NCI-H510A treated with DMSO at 0.1 percent for 48 hours (cell line): ENCODE measurements at places on chromosomes 6 and 20.
A peak's percentile ranks its signal among the peaks of the same experiment; 100 is the strongest.

- DNase-seq: no peak
Measured at GRCh38 chr6:110662490-110663211, 152.6 kb downstream of the CDK19 start.

- DNase-seq: no peak
Measured at GRCh38 chr6:40517654-40518053, 69.5 kb downstream of the LRFN2 start.

- peak; percentile 6 for DNase-seq
Measured at GRCh38 chr6:135280375-135281136, 99.4 kb downstream of the MYB start.

DNA sequence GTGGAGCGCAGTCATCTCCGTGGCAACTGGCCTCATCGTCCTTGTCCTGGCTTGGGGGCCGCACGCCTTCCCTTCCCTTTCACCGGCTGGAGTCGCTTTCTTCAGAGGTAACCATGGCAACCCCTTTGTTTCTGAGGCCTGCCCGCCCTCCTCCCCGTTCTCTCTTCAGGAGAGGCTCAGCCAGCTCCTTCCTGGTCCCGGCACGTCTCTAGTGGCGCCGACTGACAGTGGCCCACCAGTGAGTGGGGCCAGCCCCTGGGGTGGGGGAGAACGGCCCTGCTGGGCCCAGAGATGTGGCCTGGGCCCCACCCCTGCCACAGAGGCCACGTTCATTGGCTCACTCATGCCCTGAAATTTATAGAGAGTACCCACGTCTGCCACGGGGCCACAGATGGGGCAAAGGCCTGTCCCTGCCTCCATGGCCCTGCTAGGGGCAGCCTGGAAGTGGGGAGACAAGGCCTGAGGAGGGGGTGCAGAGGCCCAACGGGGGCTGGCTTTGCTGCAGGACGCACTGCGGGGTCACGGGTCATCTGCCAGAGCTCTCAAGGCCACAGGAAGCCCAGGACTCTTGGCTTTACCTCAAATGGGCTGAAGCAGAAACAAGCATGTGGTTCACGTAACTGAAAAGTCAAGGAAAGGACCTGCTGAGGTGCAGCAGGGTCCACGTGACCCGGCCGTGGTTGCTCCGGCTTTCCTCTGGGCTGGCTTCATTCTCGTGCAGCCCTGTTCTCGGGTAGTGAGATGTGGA lies 1.4 kb upstream of the OSBPL2 start:
- no peak for DNase-seq

DNA sequence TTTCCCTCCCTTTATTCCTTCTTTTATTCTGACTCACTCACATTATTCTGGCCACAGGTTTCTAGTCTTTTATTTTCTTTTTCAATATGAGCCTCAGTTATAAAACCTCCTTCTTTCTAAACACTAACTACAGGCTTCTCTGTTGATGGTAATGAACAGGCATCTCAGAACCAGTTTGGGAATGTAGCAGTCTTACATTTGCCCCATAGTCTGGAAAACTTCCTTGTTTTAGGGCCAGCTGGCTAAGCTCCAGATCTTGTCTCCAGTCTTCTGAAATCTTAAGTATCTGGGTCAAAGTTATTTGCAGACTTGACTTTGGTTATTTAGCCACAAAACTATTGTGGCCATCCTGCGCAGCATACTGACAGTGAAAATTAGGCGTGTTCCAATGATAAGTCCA lies 97.0 kb upstream of the MAN1A1 start:
- DNase-seq: no peak

DNA sequence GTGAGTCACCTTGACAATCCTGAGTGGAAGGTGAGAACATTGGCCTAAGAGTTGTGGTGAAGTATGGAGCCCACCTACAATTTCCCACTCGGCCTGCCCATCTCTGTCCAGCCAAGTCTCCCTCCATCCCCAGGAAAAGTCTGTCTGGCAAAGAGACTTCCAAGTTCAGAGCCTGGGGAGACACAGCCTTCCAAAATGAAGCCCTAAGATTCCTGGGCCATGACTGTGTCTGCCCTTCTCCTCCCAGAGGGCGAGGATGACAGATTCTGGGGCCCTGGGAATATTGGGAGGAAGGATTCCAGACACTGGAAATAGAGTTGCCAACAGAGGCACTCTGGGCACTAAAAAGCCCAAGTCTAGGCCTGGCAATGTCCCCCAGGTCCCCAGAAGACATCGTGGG lies 176.8 kb downstream of the NFATC2 start:
- no peak for DNase-seq

- DNase-seq: no peak
Measured at GRCh38 chr6:106181664-106182418, 95.7 kb downstream of the PRDM1 start.

DNA sequence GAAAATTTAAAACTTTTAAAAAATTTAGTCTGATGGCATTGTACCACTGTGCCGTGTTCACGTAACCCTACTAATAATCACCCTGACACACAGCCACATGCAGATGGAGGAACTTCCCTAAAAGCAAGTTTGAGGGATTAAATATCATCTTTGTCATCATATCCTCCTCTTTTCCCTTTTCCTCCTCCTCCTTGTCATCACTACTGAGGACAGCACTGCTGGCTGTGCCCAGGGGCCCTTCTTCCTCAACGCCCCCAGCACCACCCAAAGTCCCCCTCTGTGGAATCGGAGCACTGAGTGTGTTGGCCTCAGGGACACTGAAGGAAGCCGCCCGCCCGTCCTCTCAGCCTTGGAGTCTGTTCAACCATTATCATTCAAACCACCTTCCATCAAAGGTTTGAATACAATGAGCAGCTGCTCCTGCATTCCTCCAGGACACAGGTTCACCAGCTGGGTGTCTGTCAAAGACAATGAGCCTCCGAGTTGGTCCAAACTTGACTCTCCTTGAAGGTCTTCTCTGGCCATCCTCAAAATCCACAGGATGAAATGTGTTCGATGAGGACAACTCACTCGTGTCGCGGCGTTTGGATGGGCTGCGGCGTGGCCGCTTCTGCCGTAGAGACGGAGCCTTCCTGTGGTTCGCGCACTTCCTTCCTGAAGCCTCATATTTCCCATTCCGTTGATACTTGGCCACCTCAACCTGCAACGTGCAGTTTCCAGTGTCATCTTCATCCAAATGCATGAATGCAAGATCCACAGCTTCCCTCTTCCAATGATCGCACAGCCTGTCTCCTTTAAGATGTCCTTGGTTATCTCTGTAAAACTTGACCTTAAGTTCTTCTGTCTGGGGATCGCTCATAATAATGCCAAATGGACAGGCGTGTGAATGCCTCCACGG lies 23.3 kb downstream of the NQO2 start:
- DNase-seq: peak; percentile 14

DNA sequence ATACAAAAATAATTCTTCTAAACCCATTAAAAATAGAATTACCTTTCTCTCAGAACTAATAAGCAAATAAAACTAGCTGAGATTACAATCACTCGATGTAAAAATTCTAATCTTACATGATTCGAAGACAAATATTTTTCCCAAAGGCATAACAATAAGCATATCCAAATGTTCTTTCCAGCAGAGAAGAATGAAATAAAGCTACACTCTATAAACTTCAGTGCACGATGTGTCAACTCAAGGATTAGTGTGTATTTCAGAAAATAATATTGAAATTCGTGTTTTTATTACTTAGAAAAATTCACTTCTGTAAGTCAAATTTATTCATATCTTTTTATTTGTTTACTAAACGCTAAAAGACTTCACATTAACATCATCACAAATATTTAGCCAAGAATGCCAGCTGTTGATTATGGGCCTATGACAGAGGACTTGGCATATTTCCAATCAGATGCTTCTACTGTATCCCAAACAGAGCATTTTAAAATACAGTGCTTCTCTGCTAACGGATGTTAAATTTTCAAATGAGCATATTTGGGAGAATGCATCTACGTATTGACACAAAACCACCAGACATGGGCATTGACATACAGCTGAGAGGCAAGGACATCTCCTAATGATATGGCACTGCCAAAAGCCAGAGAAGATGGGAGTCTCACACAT lies 54.7 kb upstream of the PDE7B start:
- no peak for DNase-seq

GRCh38 chr6:44151348-44152108 lies 7.1 kb upstream of the CAPN11 start:
- peak; percentile 71 for DNase-seq

DNA sequence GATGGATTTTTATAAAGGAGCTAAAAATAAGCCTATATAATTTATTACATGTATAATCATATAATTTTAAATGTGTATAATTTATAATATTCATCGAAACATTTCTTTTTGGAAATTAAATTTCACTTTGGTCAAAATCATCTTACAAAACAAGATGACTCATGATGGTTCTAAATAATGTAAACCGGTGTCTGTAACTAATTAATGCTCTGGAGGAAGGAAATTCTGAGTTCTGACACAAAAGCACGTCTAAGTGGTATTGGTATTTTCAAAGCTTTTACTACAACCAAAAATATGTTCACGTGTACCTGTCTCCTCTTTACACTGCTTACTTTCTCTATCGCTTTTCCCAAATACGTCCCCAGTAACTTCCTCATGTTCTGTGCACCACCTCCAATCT lies 134.1 kb downstream of the MTHFD1L start:
- no peak for DNase-seq

DNA sequence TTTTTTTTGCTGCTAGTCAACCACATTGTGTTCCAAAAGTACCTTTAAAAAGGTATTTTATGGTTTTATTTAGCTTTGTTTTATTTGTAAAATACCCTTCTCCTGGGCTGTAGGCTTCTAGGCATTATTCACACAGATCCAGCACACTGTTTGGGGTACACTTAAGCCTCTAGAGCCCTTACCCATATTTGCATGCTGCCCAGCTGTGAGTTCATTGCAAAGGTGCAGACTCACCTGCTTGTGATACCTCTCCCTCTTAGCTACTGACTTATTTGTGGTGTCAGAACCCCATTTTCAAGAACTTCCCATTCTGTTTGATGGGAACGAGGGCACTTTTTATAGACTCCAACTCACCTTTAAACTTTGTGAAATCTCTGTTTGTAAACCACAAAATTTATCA lies 69.8 kb downstream of the RIN2 start:
- no peak for DNase-seq

GRCh38 chr20:43046966-43047365 lies 142.7 kb downstream of the PTPRT start:
- peak; percentile 33 for DNase-seq

DNA sequence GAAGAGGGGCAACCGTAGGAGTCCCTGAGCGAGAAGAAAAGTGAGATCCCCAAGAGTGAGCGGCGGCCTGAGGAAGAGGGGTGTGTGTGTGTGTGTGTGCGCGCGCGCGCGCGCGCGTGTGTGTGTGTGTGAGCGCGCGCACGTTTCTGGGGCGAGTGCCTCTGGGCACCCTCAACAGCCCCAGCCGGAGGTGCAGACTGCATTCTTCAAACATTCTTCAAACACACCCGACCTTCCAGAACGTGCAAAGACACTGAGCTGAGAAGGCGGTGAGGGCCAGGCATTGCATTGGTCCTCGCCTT lies 76.2 kb upstream of the FOXP4 start:
- no peak for DNase-seq

- DNase-seq: no peak
Measured at GRCh38 chr20:17863577-17864292, 104.9 kb downstream of the SNX5 start.

- no peak for DNase-seq
Measured at GRCh38 chr6:7157752-7158616, 50.2 kb downstream of the RREB1 start.

- DNase-seq: no peak
Measured at GRCh38 chr20:58898629-58899408, 46.3 kb downstream of the GNAS start.

DNA sequence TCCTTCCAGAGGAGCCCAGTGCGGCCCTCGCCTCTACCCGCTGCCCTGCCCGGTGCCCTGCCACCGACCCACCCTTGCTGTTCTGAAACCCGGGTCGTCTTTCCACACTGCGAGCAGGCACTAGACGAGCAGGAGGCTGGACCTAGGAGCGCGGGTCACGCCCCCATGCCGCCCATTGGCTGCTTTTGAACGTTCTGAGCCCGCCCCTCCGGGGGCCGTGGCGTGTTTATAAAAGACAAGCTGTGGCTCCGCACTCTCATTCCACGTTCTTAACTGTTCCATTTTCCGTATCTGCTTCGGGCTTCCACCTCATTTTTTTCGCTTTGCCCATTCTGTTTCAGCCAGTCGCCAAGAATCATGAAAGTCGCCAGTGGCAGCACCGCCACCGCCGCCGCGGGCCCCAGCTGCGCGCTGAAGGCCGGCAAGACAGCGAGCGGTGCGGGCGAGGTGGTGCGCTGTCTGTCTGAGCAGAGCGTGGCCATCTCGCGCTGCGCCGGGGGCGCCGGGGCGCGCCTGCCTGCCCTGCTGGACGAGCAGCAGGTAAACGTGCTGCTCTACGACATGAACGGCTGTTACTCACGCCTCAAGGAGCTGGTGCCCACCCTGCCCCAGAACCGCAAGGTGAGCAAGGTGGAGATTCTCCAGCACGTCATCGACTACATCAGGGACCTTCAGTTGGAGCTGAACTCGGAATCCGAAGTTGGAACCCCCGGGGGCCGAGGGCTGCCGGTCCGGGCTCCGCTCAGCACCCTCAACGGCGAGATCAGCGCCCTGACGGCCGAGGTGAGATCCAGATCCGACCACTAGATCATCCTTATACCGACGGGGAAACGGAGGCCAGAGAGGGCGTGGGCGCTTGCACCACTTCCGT lies at the start of gene ID1:
ID1 (plus strand) TSS at position 259 of the 871 bp plus-strand sequence; CDS start at position 358, 99 bp downstream.
- DNase-seq: peak; percentile 90

DNA sequence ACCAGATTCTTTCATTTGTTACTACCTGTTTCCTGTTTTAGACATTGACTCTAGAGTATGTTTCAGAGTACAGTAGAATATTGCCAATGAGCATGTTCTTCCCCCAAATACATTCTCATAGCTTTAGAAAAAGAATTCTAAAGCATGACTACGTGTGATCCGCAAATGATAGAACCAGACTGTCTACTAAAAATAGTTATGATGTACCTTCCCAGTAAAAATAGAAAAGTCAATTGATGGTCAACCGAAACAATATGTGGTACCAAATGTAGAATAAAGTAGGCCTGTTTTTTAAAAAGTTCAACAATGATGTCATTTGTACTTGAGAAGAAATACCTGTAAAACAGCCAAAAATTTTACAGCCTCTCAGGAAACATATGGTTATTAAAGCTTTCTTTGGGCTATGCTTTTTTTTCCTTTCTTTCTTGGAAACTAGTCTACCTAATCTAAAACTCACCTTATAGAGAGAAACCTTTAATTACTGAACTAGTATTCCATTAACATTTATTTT lies 130.1 kb upstream of the MTHFD1L start:
- no peak for DNase-seq

GRCh38 chr20:40319741-40320516 lies 369.1 kb downstream of the MAFB start:
- peak; percentile 75 for DNase-seq

GRCh38 chr6:156438350-156438923 lies 338.7 kb upstream of the ARID1B start:
- no peak for DNase-seq

GRCh38 chr6:163756079-163756478 lies 341.6 kb downstream of the QKI start:
- no peak for DNase-seq

- DNase-seq: peak; percentile 60
Measured at GRCh38 chr20:50308513-50309279, 118.1 kb downstream of the CEBPB start.

GRCh38 chr6:130947464-130947863 lies 115.6 kb downstream of the EPB41L2 start:
- DNase-seq: no peak
